Ascending aorta (tissue), 2 donors: ENCODE measurements at places on chromosomes 3 and 15.

GRCh38 chr15:64844576-64845145, 2.9 kb downstream of the PLEKHO2 start:
- DNase-seq, result no peak

DNA sequence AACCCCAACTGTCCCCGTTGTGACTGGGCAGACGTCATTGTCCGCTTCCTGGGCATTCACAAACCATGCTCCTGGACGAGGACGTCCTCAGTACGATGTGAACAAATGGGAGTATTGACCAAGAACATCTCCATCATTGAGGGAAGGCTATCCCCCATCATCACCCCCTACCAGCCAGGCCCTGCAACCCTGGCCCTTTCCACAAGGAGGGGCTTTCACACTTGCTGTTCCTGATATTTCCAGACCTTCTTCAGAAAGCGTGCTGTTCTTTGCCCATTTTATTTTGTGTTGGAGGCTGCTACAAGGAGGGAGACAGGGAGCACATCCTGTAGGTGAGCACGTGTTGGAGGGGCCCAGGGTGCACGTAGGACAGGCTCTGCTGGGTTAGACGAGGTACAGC, 277.0 kb upstream of the LRRC3B start:
- DNase-seq, result no peak

DNA sequence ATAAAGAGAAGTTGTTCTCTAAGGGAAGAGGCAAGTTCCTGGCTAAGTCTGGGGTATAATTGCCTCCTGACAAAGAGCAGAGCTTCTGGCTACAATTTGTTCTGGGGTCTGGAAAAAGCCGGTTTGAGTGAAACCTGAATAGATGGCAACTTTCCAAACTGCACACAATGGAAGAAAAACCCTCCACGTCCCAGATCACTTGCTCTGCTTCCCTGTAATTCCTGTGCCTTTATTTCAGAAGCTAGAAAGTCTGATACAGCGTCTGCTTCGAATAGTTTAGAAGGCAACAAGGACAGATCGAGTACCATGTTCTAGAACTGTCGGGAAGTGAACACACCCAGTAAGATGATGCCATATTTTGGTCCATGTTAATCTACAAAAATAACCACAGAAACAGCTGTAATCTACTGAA, 1.6 kb upstream of the WDR82 start:
- DNase-seq, result no peak

- no peak for DNase-seq
Observed at GRCh38 chr15:66269326-66270090, 16.0 kb upstream of the MEGF11 start.

DNA sequence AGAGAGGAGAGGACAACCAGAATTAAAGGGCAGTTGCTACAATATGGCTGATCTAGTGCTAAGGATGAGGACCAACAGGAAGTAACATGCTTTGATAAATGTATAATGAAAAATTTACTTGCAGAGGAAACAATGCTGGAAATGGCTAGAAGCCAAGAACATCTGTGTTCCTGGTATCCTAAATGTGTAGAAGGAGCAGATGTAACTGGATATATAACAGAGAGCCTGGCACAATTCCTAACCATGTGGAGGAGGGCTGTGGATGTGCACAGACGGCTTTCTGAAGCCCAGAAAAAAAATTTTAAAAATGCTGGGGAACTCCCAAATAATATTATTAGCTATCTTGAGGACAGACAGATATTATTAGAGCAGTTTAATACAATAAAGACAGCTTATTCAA, 159.4 kb upstream of the GBE1 start:
- no peak for DNase-seq

DNA sequence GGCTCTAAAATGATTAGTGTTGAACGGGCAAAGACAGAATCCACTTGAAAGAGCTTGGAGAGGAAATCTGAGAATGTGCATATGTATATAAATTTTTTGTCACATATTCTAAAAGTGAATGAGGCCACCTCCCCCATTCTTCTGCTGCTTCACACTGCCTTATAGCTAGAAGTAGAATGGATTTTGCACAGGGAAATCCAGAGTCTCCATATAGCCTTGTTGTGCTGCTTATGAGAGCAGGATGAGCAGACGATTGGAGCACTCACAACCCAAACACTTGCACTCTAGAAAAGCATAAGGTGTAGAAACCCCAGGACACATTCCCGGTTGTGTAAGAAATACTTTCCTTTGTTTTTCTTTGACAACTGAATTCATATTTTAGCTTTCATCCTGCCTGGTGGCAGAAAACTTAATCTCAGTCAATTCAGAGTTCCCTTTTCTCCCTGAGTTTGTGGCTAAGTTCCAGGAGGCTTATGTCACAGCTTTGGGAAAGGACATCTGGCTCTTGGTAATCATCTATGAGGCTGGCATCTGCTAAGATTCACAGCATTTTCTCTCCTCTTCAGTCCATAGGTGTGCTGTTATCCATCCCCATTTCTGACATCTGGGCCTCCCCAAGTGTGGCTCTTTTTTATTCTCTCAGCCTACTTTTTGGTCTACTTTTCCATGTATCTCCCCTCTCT, 188.4 kb upstream of the PFN2 start:
- no peak for DNase-seq

GRCh38 chr3:6281662-6282061, 579.3 kb upstream of the GRM7 start:
- DNase-seq, result no peak

DNA sequence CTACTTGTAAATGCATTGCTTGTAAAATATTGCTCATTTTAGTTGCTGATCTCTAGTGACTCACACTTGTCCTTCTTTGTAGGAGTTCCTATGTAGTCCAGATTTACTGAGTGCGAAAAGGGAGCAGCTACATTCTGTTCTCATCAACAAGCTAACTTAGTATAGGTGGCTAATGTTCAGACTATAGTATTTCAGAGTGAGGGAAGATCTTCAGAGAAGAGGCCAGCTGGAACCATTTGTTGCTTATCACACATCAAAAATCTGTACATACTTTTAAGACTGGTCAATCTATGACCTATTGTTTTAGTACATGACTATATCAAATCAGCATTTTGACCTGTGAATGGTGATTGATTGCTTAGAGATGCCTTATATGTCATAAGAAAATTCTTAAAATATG, 71.3 kb upstream of the THSD4 start:
- DNase-seq, result no peak

DNA sequence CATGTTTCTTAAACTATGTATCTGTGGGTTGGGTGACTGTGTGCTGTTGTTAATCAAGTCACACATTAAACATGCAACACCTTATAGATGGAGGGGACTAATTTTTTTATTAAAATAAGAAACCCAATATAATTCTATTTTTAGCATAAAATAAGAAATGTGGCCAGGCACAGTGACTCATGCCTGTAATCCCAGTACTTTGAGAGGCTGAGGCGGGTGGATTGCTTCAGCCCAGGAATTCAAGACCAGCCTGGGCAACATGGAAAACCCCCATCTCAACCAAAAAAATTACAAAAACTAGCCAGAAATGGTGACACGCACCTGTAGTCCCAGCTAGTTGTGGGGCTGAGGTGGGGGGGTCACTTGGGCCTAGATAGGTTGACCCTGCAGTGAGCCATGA, 1021.0 kb downstream of the EPHA3 start:
- DNase-seq, result no peak

DNA sequence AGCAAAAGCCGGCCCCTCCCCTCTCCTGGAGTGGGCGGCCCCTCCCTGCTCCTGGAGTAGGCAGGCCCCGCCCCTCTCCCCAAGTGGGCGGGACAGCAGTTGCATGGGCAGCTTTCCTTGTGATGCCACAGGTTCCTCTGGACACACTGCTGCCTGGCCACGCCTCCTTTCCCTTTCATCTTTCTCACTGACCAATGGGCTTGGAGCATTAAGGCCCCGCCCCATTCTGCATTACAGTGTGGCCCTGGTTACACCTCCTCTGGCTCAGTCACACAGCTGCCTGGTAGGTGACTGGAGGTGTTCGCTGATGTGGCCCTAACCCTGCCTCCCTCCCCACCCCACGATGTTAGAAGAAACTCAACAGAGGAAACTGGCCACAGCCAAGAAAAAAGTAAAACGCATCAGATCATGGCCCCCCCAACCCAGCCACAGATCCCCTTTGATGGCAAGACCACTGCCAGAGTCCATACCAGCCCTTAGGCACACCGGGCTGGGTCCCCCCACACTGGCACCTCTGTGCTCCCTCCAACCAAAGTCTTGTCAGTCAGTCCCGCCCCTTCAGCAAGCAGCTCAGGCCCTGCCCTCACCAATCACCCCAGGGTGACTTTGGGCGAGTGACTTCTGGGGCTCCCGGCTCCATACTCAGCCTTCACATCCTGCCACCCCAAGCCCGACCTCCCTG, 84.3 kb downstream of the ADAMTS7 start:
- no peak for DNase-seq

DNA sequence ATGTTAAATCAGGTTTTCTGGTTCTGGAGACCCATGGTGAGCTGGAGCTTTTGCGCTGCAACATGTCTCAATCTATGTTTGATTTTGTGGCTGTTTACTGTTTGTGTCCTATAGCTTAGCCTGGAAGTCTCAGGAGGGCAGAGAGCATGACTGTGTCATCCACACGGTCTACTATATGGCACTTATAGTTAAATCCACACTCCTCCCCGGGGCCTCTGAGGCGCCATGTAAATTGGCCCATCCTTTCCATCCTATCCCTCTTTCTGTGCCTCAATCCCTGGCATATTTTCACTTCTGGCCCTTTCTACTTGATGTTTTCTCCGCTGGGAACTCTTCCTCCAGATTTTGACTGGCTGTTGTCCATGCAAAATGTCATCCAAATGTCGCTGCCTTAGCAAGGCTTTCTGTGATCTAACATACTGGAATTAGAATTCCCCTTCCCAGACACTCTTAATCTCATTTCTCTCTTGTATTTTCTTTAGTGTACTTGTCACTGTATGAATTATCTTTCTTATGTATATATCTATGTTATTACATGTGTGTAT, 560.8 kb upstream of the RGMA start:
- no peak for DNase-seq

DNA sequence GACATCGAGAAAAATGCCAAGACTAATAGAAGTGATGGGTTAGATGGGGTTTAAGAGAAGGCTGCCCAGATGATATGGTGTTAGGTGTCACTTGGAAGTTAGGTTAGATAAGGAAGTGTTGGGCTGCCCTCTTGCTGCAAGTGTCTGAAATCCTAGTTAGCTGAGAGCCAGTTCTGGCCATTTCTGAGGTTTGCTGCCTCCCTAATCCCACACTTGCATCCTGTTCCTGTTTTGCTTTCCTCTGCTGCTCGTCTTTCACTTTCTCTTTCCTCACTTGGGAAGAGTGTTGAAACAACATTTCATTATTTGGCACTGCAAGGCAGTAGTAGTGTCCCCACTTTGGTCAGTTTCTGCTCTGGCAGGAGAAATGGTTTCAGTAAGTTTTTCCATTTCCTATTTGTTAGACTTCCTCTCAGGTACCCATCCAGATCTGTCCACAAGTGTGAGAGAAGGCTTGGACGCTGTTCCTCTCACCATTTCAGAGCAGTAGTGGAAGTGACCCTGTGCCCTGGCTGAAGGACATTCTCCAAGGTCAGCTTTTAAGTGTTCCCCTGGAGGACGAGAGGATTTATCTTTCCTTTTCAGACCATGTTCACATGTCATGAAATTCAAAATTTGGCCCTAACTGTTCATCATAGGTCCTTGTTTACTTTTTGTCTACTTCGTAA, 93.3 kb downstream of the ADAMTSL3 start:
- DNase-seq, result no peak

GRCh38 chr3:174440253-174440701, 418.9 kb upstream of the NAALADL2 start:
- DNase-seq, result no peak

- DNase-seq, result peak; percentile 74
Observed at GRCh38 chr3:129120254-129121004, 1.2 kb downstream of the RAB43 start.

DNA sequence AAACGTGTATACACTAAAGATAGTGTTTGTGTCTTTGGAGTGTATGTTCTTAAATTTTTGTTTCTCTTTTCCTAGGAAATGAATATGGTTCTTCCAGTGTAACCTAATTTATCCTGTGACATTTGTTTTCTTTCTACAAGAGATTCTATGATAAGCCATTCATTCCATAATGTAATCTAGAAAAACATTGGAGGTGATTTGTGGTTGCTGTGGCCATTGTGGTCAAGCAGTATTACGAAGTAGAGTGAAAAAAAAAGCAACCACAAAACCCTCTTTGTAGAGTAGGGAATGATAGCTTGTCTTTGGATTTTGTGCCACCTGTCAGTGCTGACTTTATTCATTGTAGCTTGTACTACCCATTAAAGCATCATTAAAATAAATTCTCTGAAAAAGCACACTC, 1209.6 kb downstream of the ZPLD1 start:
- no peak for DNase-seq

- DNase-seq, result no peak
Observed at GRCh38 chr3:11928381-11928780, 75.8 kb upstream of the SYN2 start.

GRCh38 chr3:54494209-54494608, 371.9 kb downstream of the CACNA2D3 start:
- DNase-seq, result no peak
